Vagina (tissue), 2 donors: ENCODE measurements at places on chromosomes 13 and 19.

DNA sequence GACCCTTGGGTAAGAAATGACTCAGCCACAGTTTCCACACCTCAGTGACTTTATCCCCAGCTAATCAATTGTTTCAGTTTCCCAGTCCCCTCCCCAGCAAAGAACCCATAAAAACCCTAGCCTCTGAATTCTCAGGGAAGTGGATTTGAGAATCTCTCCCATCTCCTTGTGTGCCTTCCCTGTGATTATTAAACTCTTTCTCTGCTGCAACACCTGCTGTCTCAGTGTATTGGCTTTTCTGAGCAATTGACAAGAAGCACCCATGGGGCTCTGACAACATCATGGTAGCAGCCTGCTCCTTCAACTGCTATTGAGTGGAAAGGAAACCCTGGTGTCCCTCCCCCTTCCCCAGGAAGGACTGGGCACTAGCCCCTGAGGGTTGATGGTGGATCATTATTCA is 73.7 kb downstream of the UQCRFS1 start:
- DNase-seq: no peak

- no peak for DNase-seq
These were observed 527 bp downstream of the PODNL1 start for GRCh38 chr19:13937479-13938300.

DNA sequence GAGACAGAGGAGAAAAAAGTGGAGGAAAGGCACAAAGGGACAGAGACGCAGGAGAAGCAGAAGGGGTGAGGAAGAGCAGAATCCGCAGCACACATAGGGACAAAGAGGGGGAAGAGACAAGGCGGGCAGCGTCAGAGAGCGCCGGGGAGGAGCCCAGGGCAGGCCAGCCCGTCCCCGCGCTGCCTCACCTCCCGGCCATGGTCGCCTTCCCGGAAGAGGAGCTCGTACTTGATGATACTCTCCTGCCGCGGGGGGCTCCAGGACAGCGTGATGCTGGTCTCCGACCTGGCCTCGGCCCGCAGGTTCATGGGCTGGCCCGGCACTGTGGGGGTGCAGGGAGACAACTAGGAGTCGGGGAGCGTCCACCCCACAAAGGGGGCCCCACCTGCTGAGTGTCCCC is 100.6 kb downstream of the PTPRS start:
- DNase-seq: no peak

DNA sequence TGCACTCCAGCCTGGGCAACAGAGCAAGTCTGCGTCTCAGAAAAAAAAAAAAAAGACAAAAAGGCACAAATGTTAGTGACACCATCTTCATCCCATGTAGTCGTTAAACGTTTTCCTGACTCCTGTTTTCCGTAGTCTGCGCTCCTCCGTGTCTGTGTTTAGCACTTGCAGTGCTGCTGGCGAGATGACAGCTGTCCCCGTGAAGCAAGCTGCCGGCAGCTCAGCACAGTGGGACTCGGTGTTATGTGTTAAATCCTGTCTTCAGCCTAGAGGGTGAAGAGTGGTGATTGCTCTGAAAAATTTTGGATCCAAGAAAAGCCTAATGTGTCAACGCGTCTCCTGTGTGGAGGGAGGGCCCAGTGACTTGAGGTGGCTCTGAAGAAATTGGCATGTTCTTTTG is 18.4 kb downstream of the UBXN6 start:
- no peak for DNase-seq

DNA sequence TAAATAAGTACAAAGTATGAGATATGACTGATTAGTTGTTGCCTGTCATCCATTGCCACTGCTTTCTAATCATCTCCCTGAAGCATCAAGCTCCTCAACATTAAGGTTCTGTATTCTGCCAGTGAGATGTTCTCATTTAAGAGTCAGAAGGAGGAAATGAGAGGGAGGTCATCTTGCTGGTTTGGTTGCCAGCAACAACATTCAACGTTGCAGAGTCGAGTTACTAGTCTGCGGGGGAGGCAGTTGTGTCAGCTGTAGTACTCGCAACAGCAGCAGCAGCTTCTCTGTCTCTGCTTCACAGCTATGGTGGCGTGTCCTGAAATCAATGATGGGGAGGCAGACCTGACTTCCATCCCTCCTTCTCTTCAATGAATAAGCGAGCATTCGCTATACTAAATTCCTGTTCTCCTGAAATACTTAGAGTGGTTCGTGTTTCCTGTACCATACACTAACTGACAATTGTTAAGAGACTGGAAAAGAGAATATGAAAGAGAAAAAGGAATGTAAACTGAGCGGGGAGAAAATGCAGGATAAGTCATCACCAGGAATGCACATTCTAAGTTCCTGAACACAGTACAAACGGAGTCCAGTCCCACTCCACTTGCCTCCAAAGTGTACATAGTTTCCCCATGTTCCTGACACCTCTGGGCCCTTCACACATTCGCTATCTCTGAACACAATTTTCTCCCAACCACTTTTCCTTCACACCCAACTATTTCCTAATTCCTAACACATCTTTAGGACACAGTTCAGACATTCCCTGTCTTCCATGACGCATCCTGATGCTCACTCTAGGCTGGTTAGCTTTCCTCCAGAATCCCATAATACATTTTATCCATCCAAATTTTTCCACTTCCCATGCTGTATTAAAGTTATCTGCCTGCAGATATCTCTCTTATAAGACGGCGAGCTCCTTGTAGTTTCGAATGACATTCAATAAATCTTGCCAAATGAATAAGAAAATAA is 263.0 kb downstream of the KLF12 start:
- DNase-seq: no peak

- no peak for DNase-seq
These were observed 22.3 kb downstream of the CRYL1 start for GRCh38 chr13:20503088-20504083.

DNA sequence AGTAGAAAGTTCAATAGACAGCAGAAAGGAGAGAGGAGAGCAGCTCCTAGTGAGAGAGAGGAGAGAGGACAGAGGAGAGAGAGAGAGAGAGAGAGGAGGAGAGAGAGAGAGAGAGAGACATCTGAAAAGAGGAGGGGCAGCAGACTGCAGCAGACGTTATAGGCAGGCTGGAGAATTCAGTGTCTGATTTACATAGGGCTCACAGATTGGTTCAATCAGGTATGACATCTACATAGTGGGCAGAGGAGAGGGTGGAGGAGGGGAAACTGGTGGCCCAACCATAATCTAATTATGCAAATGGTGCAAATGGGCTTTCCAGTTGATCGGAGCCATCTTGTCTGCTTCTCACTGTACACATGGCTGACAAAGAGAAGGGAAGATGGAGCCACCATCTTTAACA is 221.3 kb upstream of the TRPC4 start:
- no peak for DNase-seq

DNA sequence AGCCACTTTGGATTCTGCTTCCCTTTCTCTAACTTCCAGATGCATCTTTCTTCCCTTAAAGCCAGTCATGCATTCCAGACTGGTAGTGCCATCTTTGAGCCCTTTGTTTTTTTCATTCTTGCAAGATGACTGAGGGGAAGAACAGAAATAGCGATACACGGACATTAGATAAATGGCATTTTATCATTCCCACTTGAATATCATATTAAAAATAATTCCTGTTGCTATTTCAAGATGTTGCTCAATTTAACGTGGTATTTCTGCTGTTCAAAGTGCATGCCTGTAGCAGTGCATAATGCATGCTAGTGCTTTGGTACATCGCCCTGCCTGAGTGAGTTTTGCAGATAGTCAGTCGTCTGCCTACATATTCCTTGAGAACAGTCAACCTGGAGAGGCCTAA is 140.6 kb upstream of the FRY start:
- no peak for DNase-seq

DNA sequence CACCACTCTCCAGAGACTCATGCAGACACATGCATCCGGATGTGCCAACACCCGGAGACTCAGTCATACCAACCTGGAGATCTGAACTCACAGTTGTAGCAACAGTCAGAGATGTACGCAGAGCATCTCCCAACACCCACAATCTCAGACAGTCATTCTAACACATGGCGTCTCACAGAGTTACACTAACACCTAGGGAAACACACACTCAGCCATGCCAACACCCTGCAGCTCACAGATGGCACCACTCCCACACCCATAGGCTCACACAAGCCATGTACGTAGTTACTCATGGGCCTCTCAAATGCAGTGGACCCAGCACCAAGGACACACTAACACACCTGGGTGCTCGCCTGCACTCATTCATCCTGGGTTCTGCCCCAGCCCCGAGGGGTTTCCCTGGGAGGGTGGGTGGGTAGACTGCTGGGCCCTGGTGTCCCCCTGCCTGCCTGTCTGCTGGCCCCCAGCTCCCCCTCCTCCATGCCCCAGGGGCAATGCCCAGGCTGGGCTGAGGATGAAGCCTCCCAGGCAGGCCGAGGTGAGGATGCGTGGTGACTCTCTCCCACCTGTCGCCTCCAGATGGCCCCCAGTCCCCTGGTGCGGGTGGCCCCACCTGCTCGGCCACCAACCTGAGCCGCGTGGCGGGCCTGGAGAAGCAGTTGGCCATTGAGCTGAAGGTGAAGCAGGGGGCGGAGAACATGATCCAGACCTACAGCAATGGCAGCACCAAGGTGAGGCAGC is 10.0 kb downstream of the PKN1 start:
- no peak for DNase-seq

DNA sequence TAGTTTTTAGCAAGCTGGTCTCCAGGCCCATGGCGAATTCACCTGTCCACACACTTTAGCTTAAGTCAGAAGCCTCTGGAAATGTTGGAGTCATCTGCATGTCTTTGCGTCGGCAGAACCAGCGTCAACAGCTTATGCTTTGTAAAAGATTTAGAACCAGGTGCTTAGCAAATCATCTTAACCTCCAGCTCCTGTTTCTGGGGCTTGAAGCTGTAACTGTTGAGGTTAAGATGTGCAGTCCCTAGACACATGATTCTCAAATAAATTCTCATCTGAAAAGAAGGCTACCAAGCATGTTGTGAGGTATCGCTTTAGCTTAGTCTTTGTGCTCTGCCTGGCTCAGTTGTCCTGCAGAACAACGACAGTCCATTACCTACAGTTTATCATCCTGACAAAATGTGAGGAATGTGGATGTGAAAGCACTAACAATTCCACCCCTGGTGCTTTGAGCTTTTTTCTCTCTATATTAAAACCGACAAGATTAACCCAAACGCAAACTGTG is 4.4 kb downstream of the EFNB2 start:
- no peak for DNase-seq

DNA sequence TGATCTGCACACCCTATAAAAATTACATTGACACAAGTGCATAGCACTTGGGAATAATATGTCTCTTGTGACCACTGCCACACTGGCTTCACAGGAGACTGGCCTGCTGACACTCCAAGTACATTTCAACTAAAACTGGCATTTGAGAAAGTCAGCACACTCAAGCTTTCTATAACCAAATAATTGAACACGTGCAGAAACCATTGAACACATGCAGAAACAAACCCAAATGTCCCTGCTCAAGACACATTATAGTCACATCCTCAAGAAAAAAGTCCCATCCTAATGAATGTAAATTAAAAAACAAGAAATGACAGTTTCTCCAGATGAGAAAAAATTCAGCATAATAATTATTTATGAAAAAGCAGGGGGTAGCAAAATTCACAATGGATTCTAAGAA is 1859.1 kb upstream of the PCDH20 start:
- DNase-seq: no peak

GRCh38 chr19:41500443-41500842 is 57.5 kb downstream of the ERICH4 start:
- DNase-seq: no peak

DNA sequence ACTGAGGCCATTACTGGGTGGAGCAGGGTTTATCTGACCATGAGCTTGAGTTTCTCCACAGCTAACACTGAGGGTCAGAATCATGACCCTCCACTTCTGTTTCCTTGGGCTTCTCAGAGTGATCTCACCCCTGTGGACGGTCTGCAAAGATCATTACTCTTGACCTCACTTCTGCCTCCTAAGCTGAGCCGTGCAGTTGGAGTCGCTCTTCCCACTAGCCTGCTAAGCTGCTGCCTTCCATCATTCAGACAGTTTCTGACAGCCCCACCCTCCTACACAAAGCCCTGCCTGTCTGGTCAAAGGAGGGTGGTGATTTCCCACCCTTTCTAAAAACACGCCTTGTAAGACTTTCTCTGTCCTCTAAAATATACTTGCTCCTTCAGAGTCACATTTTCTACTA is 9.3 kb upstream of the FRY start:
- DNase-seq: no peak

- DNase-seq: no peak
These were observed 383.1 kb downstream of the FGF14 start for GRCh38 chr13:102018716-102019115.

- DNase-seq: no peak
These were observed 55.5 kb downstream of the CYSLTR2 start for GRCh38 chr13:48709213-48709612.

DNA sequence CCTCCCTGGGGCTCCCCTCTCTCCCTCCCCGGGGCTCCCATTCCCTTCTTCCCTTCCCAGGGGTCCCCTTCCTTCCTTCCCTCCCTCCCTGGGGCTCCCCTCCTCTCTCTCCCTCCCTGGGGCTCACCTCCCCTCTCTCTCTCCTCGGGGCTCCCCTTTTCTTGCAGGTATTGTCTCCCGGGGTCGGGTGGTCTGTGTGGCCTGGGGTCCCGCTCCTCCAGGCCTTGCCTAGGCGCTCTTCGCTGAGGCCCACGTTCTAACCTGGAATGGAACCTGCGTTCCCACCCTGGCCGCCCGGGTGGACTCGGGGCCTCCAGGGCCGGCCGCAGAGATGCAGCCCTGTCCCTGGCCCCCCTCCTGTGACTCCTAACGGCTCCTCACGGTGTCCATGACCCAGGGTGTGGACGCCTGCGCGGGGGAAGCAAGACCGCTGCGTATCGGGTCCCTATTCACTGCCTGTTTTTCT is 940 bp upstream of the DCUN1D2 start:
- DNase-seq: no peak

- DNase-seq: no peak
These were observed 4.8 kb upstream of the KCNC3 start for GRCh38 chr19:50333737-50334617.

DNA sequence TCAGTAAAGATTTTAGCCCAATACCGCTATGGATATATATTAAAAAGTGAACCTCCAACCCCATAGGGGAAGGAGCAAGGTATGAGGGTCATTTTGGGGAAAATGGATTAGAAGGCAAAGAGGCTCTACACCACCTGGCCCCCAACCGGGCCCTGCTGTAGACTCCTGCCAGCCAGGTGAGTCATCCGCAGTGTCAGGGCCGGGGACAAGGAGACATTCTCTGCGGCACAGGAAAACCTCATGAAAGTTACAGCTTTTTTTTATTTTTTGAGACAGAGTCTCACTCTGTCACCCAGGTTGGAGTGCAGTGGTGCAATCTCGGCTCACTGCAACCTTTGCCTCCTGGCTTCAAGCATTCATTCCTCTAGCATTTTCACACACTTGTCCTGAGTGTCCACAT is 32.0 kb downstream of the ZFR2 start:
- DNase-seq: no peak

DNA sequence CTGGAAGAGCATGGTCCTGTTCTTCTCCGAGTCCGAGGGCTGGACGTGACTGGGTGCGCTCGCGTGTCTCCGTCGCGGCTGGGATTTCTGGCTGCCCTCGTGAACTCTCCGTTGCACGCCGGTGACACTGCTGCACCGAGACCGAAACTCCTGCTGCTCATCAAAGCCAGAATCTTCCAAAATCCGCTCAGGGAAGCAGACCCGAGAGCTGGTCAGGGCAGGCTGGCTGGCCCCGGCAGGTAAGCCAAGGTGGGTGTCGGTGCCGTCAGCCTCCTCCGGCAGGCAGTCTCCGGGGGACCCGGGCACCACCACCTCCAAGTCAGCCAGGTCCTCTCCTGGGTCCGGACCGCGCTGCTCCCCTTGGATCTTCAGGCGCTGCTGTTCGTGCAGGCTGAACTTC is 119.9 kb downstream of the TBC1D4 start:
- no peak for DNase-seq

- no peak for DNase-seq
These were observed 23.3 kb downstream of the SERP2 start for GRCh38 chr13:44396701-44397580.
